ENCODE measurements at places on chromosomes 12 and 14.

DNA sequence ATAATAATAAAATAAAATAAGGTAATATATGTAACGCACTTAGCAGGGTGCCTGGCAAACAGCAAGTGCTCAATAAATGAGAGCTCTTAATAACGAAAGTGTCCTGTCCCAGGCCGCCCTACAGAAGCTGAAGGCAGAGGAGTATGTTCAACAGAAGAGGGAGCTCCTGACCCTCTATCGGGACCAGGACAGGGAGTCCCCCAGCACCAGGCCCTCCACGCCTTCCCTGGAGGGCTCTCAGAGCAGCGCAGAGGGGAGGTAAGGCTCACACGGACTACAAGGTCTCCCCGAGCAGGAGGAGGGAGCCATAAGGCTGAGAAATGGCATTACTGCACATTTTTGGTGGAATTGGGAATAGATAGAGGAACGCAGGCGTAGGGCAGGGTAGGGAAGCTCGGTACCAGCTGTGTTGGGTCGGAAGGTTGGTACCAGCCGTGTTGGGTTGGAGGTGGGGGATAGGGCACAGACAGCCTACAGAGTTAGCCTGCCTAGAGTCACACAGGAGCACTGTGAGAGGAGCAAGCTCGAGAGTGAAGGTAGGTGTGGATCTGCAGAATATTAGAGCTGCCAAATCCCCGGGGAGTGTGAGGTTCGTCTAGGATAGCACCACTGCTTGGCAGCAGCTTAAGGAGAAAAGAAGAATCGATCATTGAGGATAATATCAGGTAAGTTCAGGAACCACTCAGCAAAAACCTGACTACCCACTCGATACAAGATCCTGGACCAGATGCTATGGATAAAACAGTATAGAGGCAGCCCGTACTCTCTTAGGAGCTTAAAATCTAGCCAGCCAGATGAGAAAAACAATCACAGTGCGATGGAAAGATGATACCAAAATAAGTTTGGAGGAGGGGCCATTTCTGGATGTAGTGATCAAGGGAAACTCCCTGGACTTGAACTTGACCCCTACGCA is 15.3 kb downstream of the TNFRSF1A start:
- peak; percentile 73 for DNase-seq

DNA sequence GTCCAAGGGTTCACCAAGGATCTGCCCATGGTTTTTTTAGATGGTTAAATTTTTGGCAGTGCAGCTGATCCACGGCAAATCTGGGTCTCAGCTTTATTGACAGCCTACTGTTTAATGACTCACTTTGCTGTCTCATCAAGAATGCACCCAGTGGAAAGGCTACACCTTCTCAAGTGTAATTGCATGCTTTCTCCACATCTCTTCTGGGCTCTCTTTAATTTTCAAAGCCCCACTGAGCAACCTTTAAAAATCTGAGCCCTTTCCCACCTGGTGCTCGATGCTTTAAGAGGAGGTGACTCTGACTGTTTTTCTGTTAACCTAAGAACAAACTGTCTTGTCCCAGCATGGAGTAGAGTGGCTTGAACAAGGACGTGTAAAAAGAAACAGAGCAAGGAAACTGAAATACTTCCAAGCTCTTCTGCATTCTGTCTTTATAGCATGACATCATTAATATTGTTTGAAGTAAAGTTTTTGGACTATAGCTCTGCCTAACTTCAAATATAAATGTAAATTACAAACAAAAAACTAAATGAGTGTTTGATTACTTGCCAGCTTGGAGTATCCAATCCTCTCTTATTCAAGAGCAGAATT is 214.2 kb upstream of the KRR1 start:
- DNase-seq: peak; percentile 35

DNA sequence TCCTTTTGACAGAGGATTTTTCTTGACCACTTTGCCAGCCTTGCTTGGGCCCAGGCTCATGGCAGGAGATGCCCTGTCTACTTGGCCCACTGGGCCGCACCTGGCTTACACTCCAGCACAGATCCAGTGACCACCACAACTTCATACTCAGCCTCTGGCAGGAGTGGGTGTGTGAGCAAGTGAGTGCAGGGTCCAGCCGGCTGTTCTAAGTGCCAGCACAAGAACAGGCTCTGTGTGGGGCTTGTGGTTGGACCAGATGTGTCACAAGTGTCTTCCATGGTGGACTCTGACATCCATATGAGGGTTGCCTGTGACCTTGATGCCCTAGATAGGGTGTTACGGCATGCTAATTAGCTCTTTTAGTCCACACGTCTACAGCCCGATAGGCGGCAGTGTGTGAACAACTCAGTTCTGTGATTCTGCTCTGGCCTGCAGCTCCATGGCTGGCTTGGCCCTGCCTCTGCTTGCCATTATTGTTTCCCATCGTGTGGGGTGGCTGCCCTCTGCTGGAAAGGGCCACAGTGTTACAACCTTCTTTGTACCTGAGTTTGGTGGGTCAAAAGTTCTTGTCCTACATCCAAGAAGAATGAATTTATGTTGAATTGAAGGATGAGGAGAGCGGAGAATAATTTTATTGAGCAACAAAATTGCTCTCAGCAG is 1089.1 kb downstream of the SLC6A15 start:
- DNase-seq: peak; percentile 22

DNA sequence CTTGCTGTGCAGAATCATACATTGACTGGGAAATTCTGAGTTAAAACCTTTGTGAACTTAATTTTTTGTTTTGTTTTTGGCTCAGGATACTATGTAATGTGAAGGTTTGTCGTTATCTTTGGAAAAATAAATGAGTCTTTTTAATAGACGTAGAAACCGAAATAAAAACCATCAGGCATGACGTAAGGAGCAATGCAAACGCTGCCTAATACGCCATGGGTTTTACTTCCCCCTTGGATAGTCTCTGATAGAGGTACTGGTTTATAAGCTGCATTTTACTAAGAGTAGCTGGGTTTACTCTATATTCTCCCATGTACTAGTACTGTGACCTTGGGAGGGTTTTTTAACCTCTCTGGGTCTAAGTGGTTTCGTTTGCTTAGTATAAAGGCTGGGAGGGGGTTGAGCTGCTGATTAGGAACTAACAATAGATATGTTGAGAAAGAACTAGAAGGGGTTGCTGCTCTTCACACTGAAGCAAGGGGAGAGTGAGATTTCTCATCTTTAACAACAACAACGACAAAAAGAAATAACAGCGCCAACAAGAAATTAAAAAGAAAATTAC is 66.8 kb upstream of the SLCO1C1 start:
- DNase-seq: no peak

- DNase-seq: no peak
These were observed 1090.5 kb downstream of the TRHDE start for GRCh38 chr12:73362666-73363065.
